ENCODE measurements at places on chromosomes 4 and X. TPM values are rescaled to one million over a fixed set of nuclear protein-coding genes. Genes with fewer than 3 reads are reported as not detected.

DNA sequence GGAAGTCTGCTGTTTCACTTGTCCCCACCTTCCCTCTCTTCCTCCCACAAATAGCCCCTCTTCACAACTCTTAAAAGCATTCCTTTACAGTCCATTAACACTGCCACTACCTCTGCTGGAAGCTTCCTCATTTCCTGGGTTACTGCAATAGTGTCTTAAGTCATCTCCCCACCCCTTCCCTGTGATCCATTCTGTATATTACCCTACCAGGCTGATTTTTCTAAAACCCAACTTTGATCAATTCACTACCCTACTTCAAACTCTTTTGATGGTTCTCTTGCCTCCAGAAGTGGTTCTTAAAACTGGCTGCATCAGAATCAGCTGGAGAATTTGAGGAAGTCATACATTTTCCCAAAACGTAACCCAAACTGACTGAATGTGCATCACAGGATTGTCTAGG lies 8.8 kb upstream of the XIAP start:
- DNase-seq = no peak

GRCh38 chrX:47489507-47490275 lies 6.7 kb upstream of the ZNF41 start:
- DNase-seq = no peak

GRCh38 chr4:122602277-122603142 lies 18.4 kb downstream of the IL21 start:
- DNase-seq = peak; percentile 67

GRCh38 chrX:55253528-55253927 lies 11.2 kb downstream of the PAGE3 start:
- DNase-seq = no peak

DNA sequence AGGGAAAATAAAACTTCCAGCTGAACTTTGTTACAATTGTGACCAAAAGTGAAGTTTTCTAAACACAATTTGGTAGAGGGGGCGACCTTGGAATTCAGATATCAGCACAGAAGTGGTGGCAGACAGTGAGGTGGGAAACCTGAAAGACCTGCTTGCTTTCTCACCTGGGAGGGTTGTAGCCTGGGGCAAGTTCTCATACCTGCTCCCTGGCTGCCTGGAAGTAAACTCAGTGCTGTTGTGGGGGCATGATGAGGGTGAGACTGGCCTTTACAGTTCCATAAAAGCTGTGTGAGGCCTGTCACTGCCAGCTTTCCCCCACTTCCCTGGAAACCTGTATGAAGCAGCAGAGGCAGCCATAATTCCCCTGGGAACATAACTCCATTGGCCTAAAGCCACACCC lies 1180.2 kb downstream of the FAM133A start:
- DNase-seq = no peak

GRCh38 chr4:188423039-188423438 lies 283.8 kb downstream of the TRIML1 start:
- no peak for DNase-seq

GRCh38 chr4:143597276-143597675 lies 83.8 kb downstream of the SMARCA5 start:
- DNase-seq = no peak

GRCh38 chrX:106698693-106699092 lies 27.8 kb upstream of the RNF128 start:
- DNase-seq = peak; percentile 72

DNA sequence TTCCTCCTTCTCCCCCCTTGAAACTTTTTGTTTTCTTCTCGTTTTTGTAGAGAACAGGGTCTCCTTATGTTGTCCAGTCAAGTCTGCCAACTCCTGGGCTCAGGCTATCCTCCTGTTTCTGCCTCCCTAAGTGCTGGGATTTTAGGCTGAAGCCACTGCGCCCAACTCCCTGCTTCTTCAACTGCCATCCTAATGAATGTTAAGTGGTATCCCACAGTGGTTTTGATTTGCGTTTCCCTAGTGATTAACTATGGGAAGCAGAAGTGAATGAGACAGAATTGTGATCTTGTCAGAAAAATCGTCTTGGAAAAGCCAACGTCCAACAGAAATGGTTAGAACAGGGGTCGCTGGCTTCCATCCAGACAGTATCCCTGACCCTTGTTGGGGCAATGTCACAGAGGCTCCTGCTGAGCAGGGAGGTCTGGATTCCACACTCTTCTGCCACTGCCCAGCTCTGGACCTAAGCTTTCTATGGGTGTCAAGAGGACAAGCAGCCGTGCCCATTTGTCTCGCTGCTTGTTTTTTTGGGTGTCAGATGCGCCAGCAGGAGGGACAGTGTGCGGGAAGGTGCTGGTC lies 869 bp upstream of the ADD1 start:
- DNase-seq = peak; percentile 33

The TACR3 gene
- polyA plus RNA-seq = not detected

The CDS1 gene
- polyA plus RNA-seq = 0.04 TPM

GRCh38 chr4:128682942-128683666 lies 126.4 kb upstream of the JADE1 start:
- no peak for DNase-seq

The UGT2B15 gene
- polyA plus RNA-seq = not detected

The CENPU gene
- polyA plus RNA-seq = 15.7 TPM

DNA sequence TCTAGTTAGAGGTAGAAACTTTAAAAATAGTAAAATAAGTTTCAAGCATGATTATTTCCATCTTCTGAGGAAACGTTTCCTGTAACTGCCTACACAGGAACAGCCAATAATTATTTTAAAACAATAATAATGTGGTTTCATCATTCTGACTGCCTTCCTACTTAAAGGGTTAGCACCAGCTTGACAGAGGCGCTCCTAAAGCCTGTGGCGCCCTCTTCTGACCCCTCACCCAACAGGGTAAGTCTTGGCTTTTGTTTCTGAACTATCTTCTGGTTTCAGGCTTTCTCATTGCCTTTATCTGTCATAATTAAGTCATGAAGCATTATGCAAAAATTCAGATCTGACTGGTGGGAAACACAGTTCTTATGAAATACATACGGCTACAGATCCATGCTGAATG lies 96.7 kb downstream of the ITM2A start:
- DNase-seq = no peak

The TMSB15C gene
- polyA plus RNA-seq = 0.30 TPM

The CXorf66 gene
- polyA plus RNA-seq = not detected

The CCNA2 gene
- polyA plus RNA-seq = 33.7 TPM

GRCh38 chr4:119099227-119099810 lies 36.3 kb upstream of the MYOZ2 start:
- peak; percentile 65 for DNase-seq

DNA sequence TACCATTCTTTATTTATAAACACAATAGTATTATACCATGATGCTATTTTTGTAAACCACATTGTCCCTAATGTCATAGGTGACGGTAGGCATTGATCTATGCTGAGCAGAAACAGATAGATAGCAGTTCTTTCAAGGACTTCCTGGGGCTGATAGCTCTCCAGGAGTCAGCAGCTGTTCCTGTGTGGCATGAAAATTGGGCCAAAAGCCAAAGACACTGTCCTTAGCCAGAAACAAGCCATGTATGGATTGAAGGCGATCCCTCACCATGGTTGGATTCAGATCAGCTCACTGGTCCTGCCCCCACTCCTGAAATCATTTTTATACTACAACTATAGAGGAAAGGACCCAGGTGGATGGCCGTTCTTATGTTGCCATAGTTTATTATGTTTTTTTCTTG lies 53.6 kb downstream of the DDX60 start:
- DNase-seq = no peak

DNA sequence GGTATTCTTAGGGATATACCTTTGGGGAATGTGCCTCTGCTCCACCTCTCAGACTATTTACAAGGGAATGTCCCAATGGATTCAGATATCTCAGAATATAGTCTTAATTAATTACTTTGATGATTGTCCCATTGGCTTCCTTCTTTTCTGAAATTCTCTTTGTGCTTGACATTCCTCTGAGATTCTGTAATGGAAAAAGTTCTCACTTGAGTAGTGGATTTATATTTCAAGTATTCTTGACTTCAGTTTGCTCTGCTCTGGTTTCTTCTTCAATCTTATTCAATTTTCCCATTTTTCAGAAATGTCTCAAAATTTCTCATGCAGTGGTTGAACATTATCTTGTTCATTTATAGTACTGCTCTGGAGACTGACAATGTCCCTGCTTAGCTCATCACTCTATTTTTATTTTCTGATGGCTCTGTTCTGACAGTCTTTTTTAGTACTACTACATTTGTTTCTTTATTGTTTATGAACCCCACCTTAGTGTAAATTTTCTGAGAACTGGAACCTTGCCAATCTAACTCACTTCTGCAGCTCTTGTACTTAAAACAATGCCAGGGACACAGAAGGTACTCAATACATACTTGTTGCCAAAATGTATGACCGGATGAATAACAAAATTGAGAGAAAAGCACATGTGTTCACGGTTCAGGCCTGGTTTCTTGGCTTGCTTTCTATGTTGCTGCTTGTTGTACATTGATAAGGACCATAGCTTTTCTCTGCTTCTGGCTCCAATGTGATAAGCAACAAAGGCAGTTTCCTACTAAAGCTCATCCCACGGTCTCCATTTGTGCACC lies 471.7 kb downstream of the GASK1B start:
- no peak for DNase-seq

- no peak for DNase-seq
Observed at GRCh38 chr4:81106150-81106549, 75.6 kb downstream of the BMP3 start.

- no peak for DNase-seq
Observed at GRCh38 chrX:51760657-51761056, 17.4 kb downstream of the GSPT2 start.

DNA sequence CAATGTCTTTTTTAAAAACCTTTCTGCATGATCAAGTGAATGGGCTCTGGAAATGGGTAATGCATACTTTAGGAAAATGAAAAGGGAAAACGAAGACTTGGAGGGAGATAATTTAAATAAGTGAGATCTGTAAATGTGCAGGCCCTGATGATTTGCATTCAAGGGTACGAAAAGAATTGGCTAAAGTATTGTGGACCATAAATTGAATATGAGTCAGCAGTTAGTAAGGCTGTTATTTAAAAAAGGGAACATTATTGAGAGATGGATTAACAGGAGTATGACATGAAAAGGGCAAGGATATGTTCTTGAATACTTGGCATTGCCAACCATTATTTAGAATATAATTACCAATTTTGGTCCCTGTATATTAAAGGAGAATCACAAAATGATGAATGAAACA lies 125.5 kb downstream of the GPAT3 start:
- DNase-seq = no peak

The GPR50 gene
- not detected for polyA plus RNA-seq

- DNase-seq = peak; percentile 7
Observed at GRCh38 chr4:24002330-24002966, 112.6 kb upstream of the PPARGC1A start.

DNA sequence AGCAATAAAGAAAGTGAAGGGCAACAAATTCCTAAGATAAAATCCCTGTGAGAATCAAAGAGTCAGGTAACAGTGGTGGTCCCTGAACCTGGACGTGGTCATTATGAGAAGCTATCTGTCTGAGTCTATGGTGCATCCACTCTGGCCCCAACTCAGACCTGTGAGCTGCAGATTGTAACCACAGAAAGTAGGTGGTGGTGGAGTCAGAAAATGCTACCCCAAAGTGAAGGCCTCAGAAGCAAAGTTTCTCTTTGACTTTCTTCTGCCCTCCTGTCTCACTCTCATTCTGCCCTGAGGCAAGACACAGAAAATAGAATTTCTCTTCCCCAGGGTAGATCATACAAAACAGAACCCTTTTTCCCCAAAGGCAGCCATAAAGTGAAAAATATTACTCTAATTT lies 84.1 kb upstream of the NEIL3 start:
- no peak for DNase-seq

GRCh38 chrX:20372533-20372932 lies 105.8 kb upstream of the RPS6KA3 start:
- peak; percentile 63 for DNase-seq

The SPRY1 gene
- 3.9 TPM for polyA plus RNA-seq

DNA sequence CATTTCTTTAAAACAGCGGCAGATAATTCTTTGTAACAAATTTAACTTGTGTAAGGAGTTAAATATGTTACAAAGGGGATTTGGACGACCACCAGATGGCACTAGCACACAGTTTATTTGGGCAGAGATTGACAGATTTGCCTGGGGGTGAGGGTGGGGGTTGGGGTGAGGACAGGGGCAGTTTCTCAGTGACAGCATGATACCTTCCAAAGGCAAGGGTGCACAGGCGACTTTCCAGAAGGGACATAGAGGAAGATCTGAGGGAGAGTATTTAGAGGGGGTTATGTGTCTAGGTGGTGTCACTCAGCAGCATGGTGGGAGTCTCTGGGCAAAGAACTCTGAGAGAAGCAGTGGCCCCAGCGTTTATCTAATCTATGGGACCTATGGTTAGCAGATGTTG lies 9.6 kb upstream of the TMA16 start:
- DNase-seq = peak; percentile 47

The SLC16A2 gene
- 56.8 TPM for polyA plus RNA-seq

GRCh38 chr4:27779827-27780226 lies 919.2 kb downstream of the STIM2 start:
- DNase-seq = no peak

The FGB gene
- polyA plus RNA-seq = not detected

- no peak for DNase-seq
Observed at GRCh38 chr4:11404431-11404830, 24.3 kb downstream of the HS3ST1 start.

DNA sequence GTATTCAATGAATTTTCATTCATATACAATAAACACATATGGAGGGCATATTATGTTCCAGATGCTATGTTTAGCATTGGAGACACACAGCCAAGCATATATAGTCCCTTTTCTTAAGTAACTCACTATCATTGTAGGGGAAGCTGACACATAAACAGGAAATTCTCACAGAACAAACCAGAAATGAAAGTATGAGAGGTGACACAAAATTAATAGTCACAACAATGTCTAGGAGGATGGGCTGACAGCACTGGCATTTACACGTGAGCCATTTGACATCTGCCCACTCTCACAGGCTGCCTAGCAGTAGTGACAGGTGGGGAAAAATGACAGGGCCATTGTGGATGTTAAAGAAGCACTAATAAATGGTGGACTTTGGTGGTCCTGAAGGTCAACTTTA lies 2.6 kb upstream of the CNOT6L start:
- no peak for DNase-seq

The HSD17B10 gene
- polyA plus RNA-seq = 70.2 TPM

DNA sequence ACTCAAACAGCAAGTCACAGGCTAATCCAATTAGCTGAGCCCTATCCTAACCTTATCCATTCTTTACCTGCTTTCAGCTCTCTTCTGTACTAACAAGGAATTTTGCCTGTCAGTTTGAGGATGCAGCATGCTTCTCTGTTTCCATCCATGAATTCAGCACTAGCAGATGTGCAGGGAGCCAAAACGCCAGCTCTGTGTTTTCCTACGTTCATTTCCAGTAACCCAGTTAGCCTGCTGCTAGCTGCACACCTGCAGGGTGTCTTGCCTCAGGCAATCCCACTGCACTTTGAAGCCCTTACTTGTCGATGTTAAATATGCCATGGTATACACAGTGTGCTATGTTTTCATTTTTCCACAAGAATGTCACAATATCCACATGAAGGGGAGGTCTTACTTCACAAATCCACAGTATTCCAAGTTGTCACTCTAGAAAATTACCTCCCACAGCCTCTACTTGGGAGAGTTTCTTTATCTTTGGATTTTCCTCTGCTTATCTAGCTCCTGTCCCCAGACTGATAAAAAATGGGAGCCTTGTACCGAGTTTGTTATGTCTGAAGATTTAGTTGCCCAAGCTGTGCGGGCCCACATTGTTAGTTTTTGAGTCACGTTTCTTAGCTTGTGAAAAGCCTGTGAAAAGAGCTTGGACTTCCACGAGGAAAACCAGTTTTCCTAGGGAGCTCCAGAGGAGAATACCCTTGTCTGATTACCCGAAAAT lies 127.6 kb upstream of the HHIP start:
- no peak for DNase-seq

GRCh38 chr4:76725039-76725438 lies 172.9 kb downstream of the SOWAHB start:
- no peak for DNase-seq

The SMIM10 gene
- 7.1 TPM for polyA plus RNA-seq
